Left lobe of liver (tissue), 2 donors: ENCODE measurements at places on chromosomes 1 and 21.

DNA sequence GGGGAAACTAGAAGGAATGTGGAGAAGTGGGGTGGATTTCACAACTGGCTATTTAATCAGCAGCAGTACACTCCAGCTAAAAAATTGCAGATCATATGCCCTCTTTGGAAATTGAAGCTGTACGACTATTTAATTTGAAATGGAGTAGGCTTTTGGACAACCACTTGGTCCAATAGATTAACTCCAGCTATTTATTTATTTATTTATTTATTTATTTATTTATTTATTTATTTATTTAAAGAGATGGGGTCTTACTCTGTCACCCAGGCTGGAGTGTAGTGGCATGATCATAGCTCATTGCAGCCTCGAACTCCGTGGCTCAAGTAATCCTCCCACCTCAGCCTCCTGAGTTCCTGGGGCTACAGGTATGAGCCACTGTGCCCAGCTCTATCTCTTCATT, 312.3 kb downstream of the KCNH1 start:
- no peak for DNase-seq

- no peak for DNase-seq
These were observed 256.7 kb downstream of the COL11A1 start for GRCh38 chr1:102851616-102852015.

DNA sequence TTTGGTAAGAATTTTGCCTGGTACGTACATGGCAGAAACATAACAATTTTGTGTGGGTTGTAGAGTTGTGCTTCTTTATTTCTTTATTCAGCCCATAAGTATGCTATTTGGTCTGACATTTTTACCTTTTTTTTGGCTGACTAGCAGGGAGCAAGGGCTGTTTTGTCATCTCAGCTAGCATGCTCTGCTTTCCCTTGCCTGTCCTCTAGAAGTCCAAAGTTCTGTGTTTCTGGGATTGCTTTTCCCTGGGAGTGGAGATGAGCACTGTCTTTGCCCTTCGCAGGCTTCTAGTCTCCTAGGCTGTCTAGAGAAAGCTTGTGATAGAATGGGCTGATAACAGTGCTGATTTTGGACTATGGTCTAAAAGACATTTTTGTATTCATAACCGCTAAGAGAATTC, 7.5 kb downstream of the UCK2 start:
- no peak for DNase-seq

DNA sequence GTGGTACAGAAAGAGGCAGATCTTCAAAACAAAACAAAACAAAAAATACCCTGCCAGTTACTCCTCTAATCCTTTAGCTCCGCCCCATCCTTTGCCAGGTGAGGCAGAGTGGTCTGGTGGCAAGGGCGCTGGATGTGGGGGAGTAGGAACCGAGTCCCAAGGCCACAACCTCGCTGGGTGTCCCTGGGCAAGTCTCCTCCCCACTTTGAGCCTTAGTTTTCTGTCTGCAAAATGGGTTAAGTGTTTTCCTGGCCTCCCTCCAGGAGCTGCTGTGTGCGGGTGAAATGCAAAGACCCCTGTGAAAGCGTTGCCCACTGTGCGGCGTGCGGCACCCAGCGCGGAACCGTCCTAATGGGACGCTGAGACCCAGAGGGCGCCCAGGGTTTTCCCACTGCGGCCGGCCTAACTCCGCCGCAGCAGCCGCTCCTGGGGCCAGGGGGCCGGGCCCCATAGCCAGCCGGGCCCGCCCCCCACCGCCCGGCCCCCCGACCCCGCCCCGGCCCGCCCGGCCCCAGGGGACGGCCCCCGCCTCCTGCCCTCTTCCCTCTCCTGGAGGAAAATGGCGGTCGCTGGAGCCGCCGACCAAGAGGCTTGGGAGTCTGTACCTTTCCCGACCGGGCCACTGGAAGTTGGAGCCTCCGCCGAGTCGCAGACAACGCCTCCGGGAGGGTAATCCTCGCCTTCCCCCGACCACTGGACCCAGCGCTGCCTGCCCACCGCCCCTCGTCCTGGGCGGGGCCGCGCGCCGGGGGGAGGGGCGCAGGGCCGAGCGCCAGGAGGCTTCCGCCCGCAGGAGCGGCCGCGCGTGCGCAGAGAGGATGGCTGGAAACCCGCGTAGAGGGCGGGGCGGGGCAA, at the start of the genes ERMAP and SVBP:
TSS of gene ERMAP (plus strand) at position 538 of the 855 bp plus-strand sequence. CDS start 13,327 bp downstream, outside the sequence.
TSS of gene SVBP (minus strand) at position 813 of the 855 bp plus-strand sequence. CDS start 853 bp downstream, outside the sequence.
- peak; percentile 95 for DNase-seq

GRCh38 chr1:25571522-25571970, 28.1 kb downstream of the LDLRAP1 start:
- DNase-seq, result peak; percentile 86

DNA sequence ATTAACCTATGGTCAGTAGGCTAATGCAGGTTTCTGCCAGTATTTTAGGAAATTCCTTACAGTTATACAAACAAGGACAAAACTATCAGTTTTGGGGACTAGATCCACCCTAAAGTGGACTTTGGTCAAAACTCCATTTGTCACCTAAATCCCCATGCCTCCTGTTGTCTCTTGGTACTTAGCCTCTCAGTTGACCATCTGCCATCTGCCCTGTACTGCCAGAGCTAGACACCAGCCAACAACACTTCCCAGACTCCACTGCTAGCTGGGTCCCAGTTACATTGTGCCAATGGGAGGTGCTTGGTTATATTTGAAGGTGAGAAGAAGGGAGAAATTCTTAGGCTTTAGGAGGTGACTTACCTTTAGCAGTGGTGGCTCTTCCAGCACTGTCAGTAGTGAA, 17.0 kb upstream of the BSDC1 start:
- DNase-seq, result peak; percentile 61

- no peak for DNase-seq
These were observed 550 bp downstream of the TMPRSS3 start for GRCh38 chr21:42395302-42395701.

DNA sequence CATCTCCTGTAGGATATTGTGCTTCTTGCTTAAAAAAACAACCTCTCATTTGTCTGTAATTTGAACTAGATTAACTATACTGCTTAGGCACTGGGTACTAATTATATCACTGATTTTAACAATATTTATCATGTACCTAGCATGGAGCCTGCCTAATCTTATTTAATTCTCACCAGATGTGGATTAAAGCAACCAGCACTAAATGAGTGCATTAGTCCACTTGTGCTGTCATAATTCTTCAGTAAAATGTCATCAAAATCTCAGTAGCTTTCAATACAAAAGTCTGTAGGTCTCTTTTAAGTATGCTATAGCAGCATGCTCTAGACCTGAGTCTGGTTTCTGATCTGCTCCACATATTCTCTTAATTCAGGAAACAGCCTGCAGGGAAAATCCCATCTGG, 368.1 kb downstream of the NCAM2 start:
- DNase-seq, result no peak

- no peak for DNase-seq
These were observed 551 bp downstream of the ZRANB2 start for GRCh38 chr1:71080230-71080738.
